ENCODE measurements at places on chromosomes 2 and 18.

- H3K4me3 ChIP-seq: no peak overlapping the region
- no peaks in the 10 kb centered on the region for H3K4me1 ChIP-seq
- no peak for DNase-seq
These were observed 17.7 kb downstream of the SMC6 start for GRCh38 chr2:17735864-17736263.

GRCh38 chr18:5673616-5674015 is 129.8 kb upstream of the EPB41L3 start:
- no peaks in the 10 kb centered on the region for H3K27me3 ChIP-seq
- no peak overlapping the region for H3K27ac ChIP-seq
- no peaks in the 10 kb centered on the region for H3K36me3 ChIP-seq
- no peak for DNase-seq
- H3K4me3 ChIP-seq: no peak overlapping the region

DNA sequence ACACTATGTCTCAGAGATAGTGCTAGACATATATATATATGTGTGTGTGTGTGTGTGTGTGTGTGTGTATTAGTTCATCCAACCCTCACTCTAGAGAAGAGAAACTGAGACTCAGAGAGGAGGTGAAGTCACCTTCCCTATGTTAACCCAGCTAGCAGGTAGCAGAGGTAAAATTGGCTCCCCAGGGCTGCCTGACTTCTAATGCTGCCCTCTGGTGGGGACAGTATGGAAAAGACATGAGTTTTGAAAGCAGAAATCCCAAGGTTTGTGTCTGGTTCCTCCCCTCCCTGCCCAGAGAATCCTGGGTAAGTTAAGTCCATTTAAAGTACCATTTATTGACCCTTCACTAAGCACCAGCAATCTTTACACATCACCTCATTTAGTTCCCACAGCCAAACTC is 137.7 kb downstream of the THNSL2 start:
- no peaks in the 10 kb centered on the region for H3K4me1 ChIP-seq
- H3K36me3 ChIP-seq: no peaks in the 10 kb centered on the region
- H3K4me3 ChIP-seq: no peak overlapping the region
- no peaks in the 10 kb centered on the region for H3K27me3 ChIP-seq
- no peak for DNase-seq

DNA sequence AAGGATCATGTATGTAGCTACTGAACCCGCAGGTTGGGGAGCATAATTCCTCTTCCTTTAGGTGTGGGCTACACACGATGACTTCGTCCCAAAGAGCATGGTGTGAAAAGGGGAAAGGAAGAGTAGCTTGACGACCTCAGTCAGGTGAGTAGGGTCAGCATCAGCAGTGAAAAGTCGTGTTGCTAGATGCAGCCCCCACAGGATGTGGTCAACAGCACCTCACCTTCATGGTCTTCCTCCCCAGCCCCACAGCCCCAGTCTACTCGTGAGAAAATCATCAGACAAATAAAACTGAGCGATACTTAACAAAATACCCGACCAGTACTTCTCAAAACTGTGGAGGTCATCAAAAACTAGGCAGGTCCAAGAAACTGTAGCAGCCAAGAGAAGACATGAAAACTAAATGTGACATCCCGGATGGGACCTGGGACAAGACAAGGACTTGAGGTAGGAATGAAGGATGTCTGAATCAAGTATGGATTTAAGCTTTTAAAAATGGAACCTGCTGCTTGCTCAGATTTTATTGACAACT is 77.5 kb upstream of the NFATC1 start:
- H3K27me3 ChIP-seq: no peaks in the 10 kb centered on the region
- no peak overlapping the region for H3K27ac ChIP-seq
- H3K4me3 ChIP-seq: no peak overlapping the region

GRCh38 chr18:51711298-51711889 is 513.9 kb upstream of the MEX3C start:
- DNase-seq: no peak
- H3K4me1 ChIP-seq: no peaks in the 10 kb centered on the region
- no peaks in the 10 kb centered on the region for H3K27me3 ChIP-seq
- H3K27ac ChIP-seq: no peak overlapping the region

DNA sequence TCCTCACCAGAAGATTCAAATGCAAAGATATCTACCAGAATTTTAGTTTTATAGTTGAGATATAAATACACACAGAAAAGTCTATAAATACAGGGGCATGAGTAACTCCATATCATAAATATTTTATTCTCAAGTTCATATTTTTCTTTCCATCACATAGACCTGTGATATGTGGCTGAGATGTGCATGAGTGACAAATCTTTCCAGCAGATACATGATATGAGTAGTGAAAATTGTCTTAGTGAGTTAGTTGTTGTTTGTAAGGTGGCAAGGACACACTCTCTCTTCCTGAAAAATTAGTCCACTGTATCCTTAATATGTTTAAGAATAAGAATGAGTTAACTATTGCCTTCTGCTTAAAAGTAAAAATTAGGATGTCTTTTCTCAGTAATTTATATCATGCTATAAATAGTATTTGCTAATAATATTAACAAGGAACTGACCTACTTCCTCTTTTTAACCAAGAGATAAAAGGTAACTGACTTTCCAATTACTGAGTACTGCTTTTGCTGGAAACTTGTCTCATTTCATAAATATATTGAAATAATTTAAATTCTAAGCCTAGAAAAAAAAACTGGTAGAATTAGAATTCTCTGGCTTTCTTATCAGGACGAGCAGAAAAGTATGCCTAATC is 85.2 kb upstream of the SESTD1 start:
- DNase-seq: no peak
- no peaks in the 10 kb centered on the region for H3K27me3 ChIP-seq
- peaks cover 4% of the 10 kb centered on the region for H3K4me1 ChIP-seq
- no peak overlapping the region for H3K4me3 ChIP-seq
- no peaks in the 10 kb centered on the region for H3K36me3 ChIP-seq

DNA sequence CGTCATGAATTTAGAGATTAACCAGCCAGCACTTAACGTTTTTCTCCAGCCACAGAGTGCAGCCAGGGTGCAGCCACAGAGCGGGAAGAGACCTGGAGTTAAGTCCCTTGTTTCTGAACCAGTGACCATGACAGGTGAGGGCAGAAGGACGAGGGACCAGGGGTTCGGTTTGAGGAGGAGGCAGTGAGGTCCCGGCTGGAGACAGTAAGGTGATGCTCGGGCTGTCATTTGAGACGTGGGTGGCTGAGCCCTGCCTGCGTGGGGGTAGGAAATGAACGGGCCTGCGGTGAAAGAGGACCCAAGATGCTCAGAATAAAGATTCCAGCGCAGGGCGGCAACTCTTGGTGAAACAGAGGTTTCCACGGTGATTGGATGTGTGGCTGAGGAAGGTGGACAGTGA is 205.9 kb downstream of the SNTG2 start:
- DNase-seq: no peak
- no peaks in the 10 kb centered on the region for H3K36me3 ChIP-seq
- no peak overlapping the region for H3K27ac ChIP-seq
- no peak overlapping the region for H3K4me3 ChIP-seq
- H3K4me1 ChIP-seq: peaks cover 8% of the 10 kb centered on the region
- no peaks in the 10 kb centered on the region for H3K27me3 ChIP-seq

- H3K27me3 ChIP-seq: no peaks in the 10 kb centered on the region
- no peaks in the 10 kb centered on the region for H3K4me1 ChIP-seq
- H3K36me3 ChIP-seq: no peaks in the 10 kb centered on the region
- DNase-seq: peak; percentile 17
These were observed 537.1 kb downstream of the EPHA4 start for GRCh38 chr2:221034973-221035372.

- H3K36me3 ChIP-seq: no peaks in the 10 kb centered on the region
- no peak for DNase-seq
- H3K4me1 ChIP-seq: no peaks in the 10 kb centered on the region
- H3K27ac ChIP-seq: no peak overlapping the region
- H3K27me3 ChIP-seq: no peaks in the 10 kb centered on the region
- no peak overlapping the region for H3K4me3 ChIP-seq
These were observed 111.6 kb downstream of the MREG start for GRCh38 chr2:215901796-215902195.

DNA sequence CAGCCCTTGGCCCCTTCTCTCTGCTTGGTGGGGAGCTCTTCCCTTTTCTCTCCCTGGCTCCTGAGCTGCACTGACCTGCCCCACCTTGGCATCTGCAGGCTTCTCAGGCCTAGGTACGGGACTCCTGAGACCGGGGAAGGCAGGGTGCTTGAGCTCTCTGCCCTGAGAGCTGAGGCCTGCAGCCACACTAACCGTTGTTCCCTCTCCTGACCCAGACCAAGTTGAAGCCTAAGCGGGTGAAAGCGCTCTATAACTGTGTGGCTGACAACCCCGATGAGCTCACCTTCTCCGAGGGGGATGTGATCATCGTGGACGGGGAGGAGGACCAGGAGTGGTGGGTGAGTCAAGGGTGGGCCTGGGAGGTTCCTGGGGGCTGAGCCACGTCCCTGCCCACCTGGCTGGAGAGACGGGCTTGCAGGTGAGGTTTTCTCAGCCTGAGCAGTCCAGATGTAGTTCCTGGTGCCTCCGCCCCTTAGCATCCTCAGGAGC is 22.2 kb downstream of the ITGB1BP1 start:
- H3K4me3 ChIP-seq: no peak overlapping the region
- H3K27ac ChIP-seq: no peak overlapping the region
- H3K27me3 ChIP-seq: no peaks in the 10 kb centered on the region
- H3K36me3 ChIP-seq: peaks cover 79% of the 10 kb centered on the region
- peaks cover 24% of the 10 kb centered on the region for H3K4me1 ChIP-seq

GRCh38 chr18:61727241-61728193 is 165.3 kb downstream of the RNF152 start:
- H3K27ac ChIP-seq: no peak overlapping the region
- H3K4me1 ChIP-seq: no peaks in the 10 kb centered on the region
- no peak for DNase-seq
- no peak overlapping the region for H3K4me3 ChIP-seq
- no peaks in the 10 kb centered on the region for H3K36me3 ChIP-seq

GRCh38 chr2:71388214-71388613 is 56.6 kb downstream of the ZNF638 start:
- H3K27ac ChIP-seq: no peak overlapping the region
- H3K4me1 ChIP-seq: no peaks in the 10 kb centered on the region
- H3K4me3 ChIP-seq: no peak overlapping the region
- H3K36me3 ChIP-seq: peaks cover 81% of the 10 kb centered on the region

GRCh38 chr2:113391073-113391472 is 46.4 kb upstream of the ZNG1B start:
- no peaks in the 10 kb centered on the region for H3K36me3 ChIP-seq
- no peaks in the 10 kb centered on the region for H3K4me1 ChIP-seq
- H3K27me3 ChIP-seq: no peaks in the 10 kb centered on the region
- H3K27ac ChIP-seq: no peak overlapping the region

GRCh38 chr2:37576831-37577230 is 94.6 kb downstream of the CDC42EP3 start:
- no peaks in the 10 kb centered on the region for H3K4me1 ChIP-seq
- no peak for DNase-seq
- H3K27ac ChIP-seq: no peak overlapping the region
- H3K4me3 ChIP-seq: no peak overlapping the region
- no peaks in the 10 kb centered on the region for H3K27me3 ChIP-seq

GRCh38 chr18:55918444-55918843 is 330.5 kb upstream of the TCF4 start:
- DNase-seq: no peak
- no peaks in the 10 kb centered on the region for H3K36me3 ChIP-seq
- no peaks in the 10 kb centered on the region for H3K4me1 ChIP-seq
- H3K4me3 ChIP-seq: no peak overlapping the region
- no peaks in the 10 kb centered on the region for H3K27me3 ChIP-seq

- DNase-seq: no peak
- no peaks in the 10 kb centered on the region for H3K4me1 ChIP-seq
- no peak overlapping the region for H3K4me3 ChIP-seq
- H3K36me3 ChIP-seq: no peaks in the 10 kb centered on the region
These were observed 935.0 kb downstream of the TRIB2 start for GRCh38 chr2:13651684-13652131.

DNA sequence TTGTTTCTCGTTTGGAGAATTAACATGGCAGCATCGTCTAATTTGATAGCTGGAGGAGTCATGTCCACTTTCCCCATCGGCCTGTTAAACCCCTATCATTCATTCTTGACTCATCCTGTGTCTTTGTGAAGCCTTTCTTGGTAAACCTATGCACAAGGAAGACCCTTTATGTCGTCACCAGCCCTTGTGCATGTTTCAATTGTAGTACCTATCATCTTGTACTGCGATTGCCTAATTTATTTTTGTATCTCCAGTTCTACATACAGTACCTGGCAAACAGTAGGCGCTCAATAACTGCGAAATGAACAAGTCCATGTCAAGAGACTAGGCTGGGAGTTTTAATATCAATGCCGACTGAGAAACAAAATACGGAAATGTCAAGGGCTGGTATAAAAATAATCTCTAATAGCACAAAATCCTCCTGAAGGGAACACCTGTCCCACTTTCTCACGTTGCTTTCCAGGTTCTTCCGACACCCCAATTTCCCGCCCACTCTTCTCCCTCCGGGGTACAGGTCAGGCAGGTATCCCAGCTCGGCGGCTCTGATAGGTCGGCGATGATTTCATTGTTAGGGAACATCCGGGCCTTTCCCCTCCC is 1.3 kb upstream of the PPM1B start:
- H3K4me1 ChIP-seq: peaks cover 28% of the 10 kb centered on the region
- H3K27me3 ChIP-seq: no peaks in the 10 kb centered on the region
- H3K4me3 ChIP-seq: peak overlapping the region; percentile 45
- H3K27ac ChIP-seq: peak overlapping the region; percentile 97
- no peak for DNase-seq

GRCh38 chr18:25327584-25327983 is 24.4 kb downstream of the ZNF521 start:
- H3K27me3 ChIP-seq: no peaks in the 10 kb centered on the region
- peak; percentile 36 for DNase-seq
- no peaks in the 10 kb centered on the region for H3K36me3 ChIP-seq
- H3K27ac ChIP-seq: no peak overlapping the region
- H3K4me1 ChIP-seq: peaks cover 26% of the 10 kb centered on the region

GRCh38 chr2:203340791-203341487 is 12.7 kb downstream of the ABI2 start:
- no peaks in the 10 kb centered on the region for H3K27me3 ChIP-seq
- DNase-seq: no peak
- H3K27ac ChIP-seq: no peak overlapping the region
- H3K36me3 ChIP-seq: peaks cover 11% of the 10 kb centered on the region

DNA sequence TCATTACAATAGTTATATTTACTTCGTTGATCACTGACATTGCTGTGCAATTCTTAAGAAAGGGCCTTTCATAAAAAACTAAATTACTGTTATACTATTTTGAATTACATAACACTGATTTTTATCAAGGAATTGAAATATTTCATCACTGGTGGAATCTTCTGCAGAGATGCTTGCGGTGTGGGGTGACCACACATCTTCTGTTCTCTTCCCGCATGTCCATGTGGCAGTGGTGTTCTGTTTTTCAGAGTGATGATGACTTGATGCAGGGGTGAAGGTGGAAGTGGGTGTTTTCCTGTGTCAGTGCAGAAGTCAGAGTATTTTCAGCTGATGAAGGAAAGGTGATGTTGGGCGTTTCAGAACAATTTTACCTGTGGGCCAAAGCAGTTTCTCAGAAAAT is 7.0 kb downstream of the CNDP2 start:
- H3K36me3 ChIP-seq: peaks cover 72% of the 10 kb centered on the region
- no peak for DNase-seq
- H3K27ac ChIP-seq: no peak overlapping the region
- H3K27me3 ChIP-seq: no peaks in the 10 kb centered on the region
- H3K4me3 ChIP-seq: no peak overlapping the region

DNA sequence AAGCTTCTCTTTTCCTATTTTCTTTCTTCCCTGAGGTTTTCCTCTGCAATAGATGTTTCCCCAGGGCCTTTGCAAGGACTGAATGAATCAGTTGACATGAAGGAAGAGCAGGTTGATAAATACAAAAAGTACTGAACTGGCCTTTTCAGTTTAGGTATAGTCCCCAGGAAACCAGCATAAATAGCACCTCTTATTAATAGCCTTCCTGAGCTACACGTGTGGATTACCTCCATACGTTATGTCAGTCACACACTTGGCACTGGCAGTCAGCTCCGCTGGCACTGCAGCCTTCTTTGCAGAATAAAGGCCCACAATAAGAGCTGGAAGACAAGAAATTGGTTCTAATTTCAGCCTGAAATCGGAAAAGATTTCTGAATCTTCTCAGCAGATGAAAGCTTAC is 60.7 kb downstream of the KCTD18 start:
- H3K36me3 ChIP-seq: peaks cover 3% of the 10 kb centered on the region
- no peak overlapping the region for H3K27ac ChIP-seq
